Stimulated activated naive CD4-positive, alpha-beta T cell (primary cell): ENCODE measurements at places on chromosomes 7 and 10.

- no peak for DNase-seq
Measured at GRCh38 chr10:21523557-21524008, 1.9 kb downstream of the SKIDA1 start.

DNA sequence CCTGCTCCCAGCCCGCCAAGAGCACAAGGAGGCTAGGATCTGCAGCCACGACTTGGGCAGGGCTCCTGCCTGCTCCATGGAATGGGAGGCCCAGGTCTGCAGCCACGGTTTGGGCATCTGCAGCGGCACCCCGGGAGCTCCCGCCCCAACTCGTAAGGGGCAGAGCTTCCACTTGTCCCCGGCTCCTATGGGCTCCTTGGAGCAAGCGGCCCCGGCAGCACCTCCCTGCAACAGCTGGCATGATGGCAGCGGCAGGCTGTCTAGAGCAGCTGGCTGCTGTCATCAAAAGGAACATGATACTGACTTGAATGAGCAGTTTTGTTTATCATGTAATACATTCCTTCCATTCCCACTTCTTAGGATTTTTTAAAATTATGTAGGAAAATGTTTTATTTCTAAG lies 684.0 kb upstream of the FOXK1 start:
- DNase-seq: no peak

DNA sequence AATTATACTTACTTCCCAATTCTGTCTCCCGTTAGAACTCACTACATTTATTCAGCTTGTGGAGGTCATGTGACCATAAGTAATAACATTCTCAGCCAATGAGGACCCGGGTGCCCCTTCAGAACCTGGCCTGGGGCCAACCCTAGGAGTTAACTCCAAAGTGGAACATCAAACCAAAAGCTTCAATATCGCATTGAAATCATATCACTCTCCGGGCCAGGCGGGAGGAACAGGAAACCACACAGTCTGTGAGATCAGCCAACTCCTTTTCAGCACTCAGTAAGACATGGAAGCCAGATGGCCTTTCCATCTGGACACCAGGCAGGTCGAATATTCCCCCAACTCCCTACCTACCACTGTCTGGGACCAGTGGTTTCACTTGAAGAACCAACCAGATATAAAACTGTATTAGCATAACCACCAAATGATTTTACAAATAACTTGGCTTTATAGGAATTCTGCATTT lies 5.5 kb downstream of the CREB3L2 start:
- no peak for DNase-seq

- DNase-seq: no peak
Measured at GRCh38 chr10:119634219-119634544, 17.0 kb upstream of the BAG3 start.

DNA sequence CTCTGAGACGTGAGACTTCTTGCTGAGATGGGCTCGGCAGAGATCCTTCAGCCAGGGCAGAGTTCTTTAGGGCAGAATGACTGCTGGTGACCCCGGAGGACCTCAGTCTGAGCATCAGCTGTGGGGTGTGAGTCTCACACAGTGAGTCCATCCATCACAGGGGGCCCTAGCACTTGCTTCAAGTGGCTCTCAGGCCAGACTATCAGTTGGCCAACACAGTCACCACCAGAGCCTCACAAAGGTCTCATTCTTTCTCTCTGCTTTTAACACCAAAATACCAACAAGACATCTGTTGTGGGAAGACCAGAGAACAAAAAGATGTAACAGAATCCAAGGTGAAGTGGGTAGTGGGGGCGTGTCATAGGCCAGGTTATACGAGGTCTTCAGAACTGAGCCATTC lies 345.6 kb upstream of the NRP1 start:
- DNase-seq: no peak

DNA sequence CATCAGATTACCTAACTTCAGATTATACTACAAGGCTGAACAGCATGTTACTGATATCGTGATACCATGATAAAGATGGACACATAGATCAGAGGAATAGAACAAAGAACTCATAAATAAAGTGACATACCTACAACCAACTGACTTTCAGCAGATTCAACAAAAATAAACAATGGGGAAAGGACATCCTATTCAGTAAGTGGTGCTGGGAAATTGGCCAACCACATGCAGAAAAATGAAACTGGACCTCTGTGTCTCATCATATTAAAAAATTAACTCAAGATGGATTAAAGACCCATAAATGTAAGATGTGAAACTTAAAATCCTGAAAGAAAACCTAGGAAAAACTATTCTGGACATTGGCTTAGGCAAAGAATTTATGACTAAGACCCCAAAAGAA lies 158.6 kb downstream of the ZEB1 start:
- DNase-seq: no peak

GRCh38 chr7:3835109-3835508 lies 534.1 kb downstream of the SDK1 start:
- no peak for DNase-seq

GRCh38 chr10:13913897-13914296 lies 327.1 kb downstream of the PRPF18 start:
- DNase-seq: no peak
